Natural killer cell (primary cell): ENCODE measurements at places on chromosomes 7 and 10. TPM values are rescaled to one million over a fixed set of nuclear protein-coding genes. Genes with fewer than 3 reads are reported as not detected.

DNA sequence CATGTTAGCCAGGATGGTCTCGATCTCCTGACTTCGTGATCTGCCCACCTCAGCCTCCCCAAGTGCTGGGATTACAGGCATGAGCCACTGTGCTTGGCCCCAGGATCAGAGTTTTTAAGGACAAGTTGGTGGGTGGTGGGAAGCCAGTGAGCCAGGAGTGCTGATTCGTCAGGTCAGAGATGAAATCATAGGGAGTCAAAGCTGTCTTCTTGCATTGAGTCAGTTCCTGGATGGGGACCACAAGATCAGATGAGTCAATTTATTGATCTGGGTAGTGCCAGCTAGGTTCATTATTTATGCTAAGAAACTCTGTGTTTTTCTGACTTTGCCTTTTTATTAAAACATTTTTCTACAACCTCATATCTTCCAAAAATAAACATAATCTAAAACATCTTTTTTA lies 423.8 kb downstream of the ARL4A start:
- no peak for DNase-seq

GRCh38 chr10:15661574-15661973 lies 58.1 kb downstream of the ITGA8 start:
- DNase-seq: no peak

DNA sequence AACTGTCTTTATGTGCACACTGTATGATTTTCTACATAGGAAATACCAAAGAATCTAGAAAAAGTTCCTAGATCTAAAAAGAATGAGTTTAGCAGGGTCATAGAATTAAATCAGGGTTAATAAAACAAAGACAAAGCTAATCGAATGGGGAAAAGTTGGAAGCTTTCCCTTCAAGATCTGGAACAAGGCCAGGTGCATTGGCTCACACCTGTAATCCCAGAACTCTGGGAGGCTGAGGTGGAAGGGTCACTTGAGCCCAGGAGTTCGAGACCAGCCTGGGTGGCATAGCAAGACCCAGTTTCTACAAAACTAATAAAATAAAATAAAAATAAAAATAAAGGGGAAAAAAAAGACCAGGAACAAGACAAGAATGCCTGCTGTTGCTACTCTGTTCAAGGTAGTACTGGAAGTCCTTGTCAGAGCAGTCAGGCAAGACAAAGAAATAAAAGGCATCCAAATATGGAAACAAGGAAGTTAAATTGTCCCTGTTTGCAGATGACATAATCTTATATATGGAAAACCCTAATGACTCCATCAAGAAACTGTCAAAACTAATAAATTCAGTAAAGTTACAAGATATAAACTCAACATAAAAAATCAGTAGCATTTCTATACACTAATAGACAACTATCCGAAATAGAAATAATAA lies 76.1 kb upstream of the RHEB start:
- no peak for DNase-seq

- no peak for DNase-seq
Measured at GRCh38 chr7:938546-939185, 15.8 kb downstream of the ADAP1 start.

The FAM221A gene
- 5.7 TPM for total RNA-seq
